ENCODE measurements at places on chromosomes 2 and 18.

DNA sequence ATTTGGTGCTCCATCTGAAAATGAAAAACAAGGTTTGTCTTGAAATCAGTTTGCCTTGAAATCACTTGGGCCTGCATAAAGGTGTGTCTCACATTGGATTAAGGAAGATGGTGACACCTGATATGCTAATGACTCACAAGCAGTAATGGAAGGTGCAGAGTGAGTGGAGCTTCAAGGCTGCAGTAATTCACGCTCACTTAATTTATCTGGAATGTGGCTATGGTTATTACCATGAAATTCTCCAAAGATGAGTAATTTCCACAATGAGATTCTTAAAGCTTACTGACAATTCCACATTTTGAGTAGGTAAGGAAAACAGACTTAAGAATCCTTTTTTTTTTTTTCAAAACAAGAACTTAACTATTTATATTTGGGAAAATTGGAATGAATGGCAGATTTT lies 156.8 kb downstream of the PAX3 start:
- no peak for DNase-seq

DNA sequence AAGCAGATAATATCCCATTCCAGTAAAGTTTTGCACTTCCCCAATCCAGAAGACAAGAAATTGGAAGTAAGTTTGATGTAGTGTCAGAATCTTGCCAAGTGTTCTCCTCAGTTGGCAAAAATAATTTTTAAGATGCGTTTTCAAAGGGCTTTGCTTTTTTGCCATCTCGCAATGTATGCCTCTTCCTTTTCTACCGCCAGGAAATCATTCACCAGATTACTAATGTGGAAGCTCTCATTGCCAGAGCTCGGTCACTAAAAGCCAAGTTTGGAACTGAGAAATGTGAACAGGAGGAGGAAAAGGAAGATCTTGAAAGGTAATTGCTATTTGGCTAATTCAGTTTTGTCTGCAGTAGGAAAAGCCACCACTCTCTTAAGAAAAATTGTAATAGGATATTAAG lies 110.7 kb downstream of the RAB3GAP1 start:
- DNase-seq: no peak

- no peak for DNase-seq
Observed at GRCh38 chr18:9992973-9993520, 79.2 kb downstream of the VAPA start.

GRCh38 chr2:125746321-125747164 lies 909.4 kb upstream of the GYPC start:
- DNase-seq: no peak

- no peak for DNase-seq
Observed at GRCh38 chr2:7348761-7349160, 431.5 kb downstream of the RNF144A start.
